SHP77 (cell line): ENCODE measurements at places on chromosomes 13 and 19.

DNA sequence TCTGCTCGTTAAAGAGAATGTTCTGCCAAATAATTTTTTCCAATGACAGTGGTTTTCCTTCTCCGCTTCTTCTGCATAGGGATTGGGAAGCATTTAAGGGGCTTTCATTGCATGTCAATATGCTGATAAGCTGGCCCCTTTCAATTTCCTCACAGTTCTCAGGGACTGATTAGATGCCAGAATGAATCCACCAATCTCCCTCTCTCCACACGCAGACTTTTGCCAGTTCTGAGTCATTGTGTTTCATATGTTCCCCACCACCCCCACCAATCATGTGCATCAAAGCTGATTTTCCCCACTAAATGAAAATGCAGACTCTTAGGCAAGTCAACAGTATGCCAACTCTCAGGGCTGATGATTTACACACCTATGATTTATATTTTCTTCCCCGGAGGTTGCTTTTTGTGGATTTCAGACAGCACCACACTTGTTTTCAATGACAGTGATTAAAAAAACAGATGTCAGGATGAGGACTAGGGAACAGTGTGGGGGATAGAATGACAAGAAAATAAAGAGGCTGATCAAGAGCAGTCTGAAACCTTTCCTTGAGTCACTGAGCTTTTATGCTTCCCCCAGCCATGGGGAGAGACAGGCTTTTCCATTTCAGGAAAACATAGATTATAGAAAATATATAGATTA lies 47.9 kb upstream of the C13orf42 start:
- DNase-seq = no peak

- no peak for DNase-seq
These were observed 60.1 kb upstream of the MYCBP2 start for GRCh38 chr13:77386880-77387606.

- DNase-seq = no peak
These were observed 203.9 kb upstream of the IRS2 start for GRCh38 chr13:109990296-109990695.

GRCh38 chr19:45040059-45040771 lies 1.4 kb downstream of the CLASRP start:
- no peak for DNase-seq

- DNase-seq = no peak
These were observed 16.8 kb downstream of the SPC24 start for GRCh38 chr19:11138601-11139300.

DNA sequence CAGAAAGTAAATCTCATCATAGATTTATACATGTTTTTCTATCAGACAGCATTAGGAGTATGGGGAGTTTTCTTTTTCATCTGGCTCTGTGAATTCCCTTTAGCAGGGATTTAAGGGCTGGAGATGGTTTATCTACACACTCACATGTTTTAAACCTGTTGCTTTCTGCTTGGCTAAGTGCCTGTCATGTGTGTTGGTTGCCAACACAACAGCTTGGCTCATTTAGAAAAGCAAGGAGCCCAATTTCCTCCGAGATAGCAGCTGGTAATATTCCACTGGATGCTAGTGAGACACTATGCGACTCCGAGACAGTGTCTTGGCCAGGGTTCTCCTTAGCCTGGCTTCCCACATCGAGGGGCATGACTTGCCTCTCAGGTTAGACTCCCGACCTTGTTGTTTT lies 83.3 kb downstream of the KLF5 start:
- DNase-seq = no peak

GRCh38 chr13:111145506-111145905 lies 30.4 kb downstream of the ARHGEF7 start:
- DNase-seq = no peak

- no peak for DNase-seq
These were observed 248.1 kb downstream of the ITGBL1 start for GRCh38 chr13:101700598-101700997.

GRCh38 chr13:112001571-112001970 lies 65.4 kb upstream of the SOX1 start:
- no peak for DNase-seq

GRCh38 chr13:101640788-101641400 lies 188.4 kb downstream of the ITGBL1 start:
- no peak for DNase-seq

DNA sequence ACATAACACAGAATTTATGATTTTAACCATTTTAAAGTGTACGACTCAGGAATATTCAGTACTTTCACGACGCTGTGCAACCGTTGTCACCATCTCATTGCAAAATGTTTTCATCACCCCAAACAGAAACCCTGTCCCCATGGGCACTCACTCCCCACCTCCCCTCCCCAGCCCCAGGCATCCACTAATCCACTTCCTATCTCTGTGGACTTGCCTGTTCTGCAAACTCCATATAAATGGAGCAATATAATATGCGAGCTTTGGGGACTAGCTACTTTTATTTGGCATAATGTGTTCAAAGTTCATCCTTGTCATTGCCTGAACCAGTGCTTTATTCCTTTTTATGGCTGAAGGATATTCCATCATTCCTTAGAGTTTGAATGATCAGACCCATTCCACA lies 7.3 kb upstream of the INSR start:
- no peak for DNase-seq

GRCh38 chr19:1213391-1214286 lies 8.1 kb downstream of the STK11 start:
- peak; percentile 86 for DNase-seq

DNA sequence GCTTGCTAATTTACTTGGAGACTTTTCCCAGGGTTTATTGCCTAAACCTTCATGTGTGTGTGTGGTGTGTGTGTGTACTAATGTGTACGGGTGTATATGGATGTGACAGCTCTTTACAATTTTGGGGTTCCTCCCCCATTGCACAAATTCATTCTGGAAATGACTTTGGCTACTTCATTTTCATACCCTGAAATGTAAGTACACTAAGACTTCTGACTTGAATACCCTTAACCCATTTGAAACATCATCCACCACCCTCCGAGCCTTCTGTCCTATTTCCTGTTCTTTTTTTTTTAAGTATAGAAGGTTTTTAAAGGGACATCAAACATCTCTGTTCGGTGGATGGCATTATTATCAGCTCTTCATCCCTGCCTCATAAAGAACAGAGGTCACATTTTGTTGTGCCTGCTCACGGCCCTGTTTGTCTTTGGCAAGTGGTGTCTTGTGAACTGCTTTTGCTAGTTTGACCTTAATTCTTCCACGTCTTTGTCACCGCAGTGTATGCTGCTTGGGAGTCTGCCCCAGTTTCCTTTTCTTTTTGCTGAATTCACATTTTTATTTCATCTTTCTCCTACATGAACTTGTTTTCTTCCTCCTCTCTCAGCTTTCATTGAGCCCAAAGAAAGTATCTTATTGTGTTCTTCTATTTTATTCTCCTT lies 228.3 kb downstream of the FOXO1 start:
- DNase-seq = no peak

GRCh38 chr13:76723551-76724232 lies 162.5 kb downstream of the KCTD12 start:
- DNase-seq = no peak

DNA sequence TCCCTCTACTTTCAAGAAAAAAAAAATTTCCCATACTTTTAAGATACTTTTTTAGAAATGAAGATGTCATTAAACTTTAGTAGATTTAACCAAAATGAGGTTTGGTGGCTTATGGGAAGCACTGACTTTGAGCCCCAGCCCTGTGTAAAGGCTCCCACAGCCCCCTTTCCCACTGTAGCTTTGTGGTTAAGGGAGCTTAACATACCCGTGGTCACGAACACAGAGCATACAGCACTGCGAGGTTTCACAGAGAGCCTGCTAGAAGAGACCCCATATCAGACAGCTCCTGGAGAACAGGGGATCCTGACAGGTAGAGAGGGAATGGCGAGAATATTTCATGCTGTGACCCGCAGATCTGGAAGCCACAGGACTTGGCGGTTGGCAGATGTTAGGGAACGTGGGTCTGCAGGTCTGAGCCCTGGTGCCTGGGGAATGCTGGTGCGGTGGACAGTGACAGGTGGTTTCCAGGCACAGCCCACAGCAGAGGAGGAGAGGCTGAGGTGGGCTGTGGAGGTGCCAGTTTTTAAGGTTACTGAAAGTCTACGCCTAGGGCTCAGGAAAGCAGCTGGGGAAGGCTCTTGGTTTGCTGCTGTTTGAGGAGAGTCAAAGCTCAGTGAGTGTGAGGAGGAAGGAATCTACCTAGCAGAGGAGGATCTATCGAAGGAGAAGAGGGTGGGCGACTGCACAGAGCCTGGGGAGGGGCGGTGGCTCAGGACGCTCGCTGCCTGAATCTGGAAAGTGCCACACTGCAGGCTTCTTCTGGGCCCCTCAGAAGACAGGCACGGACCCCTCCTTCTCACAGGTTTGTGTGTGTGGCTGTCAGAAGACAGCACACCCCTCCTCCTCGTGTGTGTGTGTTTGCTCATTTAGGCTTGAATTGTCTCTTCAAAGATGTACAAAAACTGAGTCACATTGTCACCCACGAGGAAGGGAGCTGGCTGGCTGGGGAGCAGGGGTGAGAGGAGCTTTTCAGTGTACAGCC lies 49.9 kb downstream of the SLC7A9 start:
- DNase-seq = no peak

DNA sequence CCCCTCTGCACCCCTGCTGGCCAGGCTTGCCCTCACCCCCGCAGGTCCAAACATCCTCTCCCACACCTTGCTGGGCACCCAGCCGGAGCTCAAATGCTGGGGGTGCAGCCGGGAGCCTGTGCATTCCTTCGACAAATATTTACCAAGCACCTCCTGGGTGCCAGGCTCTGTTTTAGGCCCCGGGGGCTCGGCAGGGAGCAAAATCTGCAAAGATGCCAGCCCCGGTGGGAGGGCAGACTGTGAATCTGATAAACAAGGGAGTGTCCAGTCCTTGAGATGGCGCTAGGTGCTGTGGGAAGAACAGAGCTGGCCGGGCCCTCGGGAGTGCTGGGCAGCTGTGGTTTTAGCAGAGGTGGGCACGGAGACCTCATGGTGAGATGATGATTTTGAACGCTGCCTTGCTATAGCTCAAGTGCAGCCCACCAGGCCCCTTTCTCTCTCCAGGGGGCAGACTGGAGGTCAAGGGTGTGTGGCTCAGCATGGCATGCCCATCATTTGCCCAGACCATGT lies 10.6 kb downstream of the NFIX start:
- DNase-seq = no peak

- DNase-seq = no peak
These were observed 2868.3 kb upstream of the PCDH20 start for GRCh38 chr13:64283926-64284325.

GRCh38 chr13:30138511-30138910 lies 168.8 kb downstream of the KATNAL1 start:
- DNase-seq = no peak

DNA sequence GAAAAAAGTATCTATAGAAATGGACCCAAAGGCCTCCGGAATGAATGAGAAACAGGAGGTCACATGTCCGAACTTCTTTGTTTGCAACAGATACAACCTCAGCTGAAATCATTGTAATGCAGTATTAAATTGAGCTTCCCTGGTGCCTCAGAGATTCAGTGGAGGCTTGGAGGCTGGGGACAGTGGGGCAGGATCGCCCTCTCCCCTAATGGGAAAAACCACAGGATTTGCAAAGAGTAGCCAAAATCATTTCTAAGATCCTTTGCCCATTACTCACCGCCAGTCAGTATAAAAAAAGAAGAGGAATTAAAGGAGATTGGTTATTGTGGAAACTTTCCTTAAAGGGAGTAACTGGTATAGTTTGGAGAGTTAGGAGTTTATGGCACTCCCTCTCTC lies 30.4 kb upstream of the IRS2 start:
- DNase-seq = no peak

DNA sequence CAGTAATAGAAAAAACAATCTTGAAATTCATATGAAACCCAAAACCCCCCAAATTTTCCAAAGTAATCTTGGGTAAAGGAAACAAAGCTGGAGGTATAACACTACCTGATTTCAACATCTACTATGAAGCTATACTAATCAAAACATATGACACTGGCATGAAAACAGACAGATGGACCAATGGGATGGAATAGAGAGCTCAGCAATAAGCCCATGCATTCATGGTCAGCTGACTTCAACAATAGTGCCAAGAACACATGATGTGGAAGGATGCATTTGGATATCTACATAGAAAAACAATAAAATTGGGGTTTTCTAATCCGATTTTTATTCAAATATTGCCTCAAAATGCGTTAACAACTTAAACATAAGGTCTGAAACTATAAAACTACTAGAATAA lies 32.2 kb upstream of the ZNF766 start:
- DNase-seq = no peak

DNA sequence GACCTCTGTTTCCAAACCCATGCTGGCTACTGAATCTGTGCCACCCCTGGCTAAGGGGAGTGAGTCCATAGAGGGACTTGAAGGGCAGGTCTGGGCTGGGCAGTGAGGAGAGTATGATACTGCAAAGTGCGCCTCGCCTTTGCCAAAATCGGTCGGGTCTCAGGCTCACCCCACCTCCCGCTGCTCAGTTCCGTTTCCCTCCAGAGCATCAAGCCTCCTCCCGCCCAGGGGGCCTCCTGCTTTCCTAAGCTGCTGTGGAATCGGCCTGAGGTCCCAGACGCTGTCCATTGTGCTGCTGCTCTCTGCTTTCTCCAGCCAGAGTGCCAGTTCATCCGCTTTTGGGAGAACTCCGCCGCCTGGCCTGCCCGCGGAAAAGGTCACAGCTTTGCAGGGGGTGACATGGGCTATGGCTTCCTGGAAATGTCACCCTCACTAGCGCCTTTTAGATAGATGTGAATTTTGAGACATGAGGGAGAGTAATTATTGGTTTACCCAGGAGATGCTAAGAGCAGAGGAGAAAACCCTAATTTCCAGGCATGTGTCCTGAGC lies 1418.4 kb downstream of the UQCRFS1 start:
- DNase-seq = no peak

DNA sequence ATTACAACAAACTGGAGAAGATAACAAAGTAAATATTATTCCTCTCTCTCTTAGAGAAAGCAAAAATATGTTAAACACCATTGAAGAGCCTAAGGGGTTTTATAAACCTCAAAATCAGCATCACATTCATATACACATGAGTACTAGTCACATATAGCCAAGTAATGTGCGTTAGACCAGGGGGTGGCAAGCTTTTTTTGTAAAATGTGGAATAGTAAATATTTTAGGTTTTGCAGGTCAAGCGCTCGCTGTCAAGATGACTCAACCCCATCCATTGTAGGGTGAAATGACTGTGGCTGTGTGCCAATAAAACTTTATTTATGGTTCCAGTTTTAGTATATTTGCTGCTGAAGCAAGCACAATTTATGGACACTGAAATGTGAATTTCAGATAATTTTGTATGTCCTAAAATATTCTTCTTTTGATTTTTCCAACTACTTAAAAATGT lies 21.7 kb downstream of the RFX2 start:
- DNase-seq = peak; percentile 11

GRCh38 chr19:55676889-55677505 lies 2.0 kb downstream of the EPN1 start:
- DNase-seq = no peak

- no peak for DNase-seq
These were observed 43.8 kb downstream of the ZNRF4 start for GRCh38 chr19:5498830-5499550.

DNA sequence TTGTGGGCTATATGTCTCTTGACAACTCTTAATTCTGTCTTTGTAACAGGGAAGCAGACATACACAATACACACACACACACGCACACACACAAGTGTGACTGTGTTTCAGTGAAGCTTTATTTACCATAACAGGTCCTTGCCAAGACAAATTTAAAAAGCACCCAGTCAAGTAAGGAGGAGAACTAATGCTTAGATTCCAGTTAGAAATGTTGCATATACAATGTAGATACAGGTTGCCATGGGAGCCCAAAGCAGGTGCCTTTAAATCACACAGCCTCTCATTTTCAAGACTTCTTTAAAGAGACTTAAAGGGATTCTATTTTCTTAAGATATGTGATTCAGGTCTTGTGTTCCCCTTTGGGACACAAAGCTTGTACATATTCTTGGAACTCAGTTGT lies 1551.9 kb downstream of the EFNB2 start:
- DNase-seq = no peak
